ENCODE measurements at places on chromosomes 4 and X. TPM values are rescaled to one million over a fixed set of nuclear protein-coding genes. Genes with fewer than 3 reads are reported as not detected.
A peak's percentile ranks its signal among the peaks of the same experiment; 100 is the strongest.

- no peak for DNase-seq
Measured at GRCh38 chr4:57220734-57221133, 110.5 kb upstream of the IGFBP7 start.

DNA sequence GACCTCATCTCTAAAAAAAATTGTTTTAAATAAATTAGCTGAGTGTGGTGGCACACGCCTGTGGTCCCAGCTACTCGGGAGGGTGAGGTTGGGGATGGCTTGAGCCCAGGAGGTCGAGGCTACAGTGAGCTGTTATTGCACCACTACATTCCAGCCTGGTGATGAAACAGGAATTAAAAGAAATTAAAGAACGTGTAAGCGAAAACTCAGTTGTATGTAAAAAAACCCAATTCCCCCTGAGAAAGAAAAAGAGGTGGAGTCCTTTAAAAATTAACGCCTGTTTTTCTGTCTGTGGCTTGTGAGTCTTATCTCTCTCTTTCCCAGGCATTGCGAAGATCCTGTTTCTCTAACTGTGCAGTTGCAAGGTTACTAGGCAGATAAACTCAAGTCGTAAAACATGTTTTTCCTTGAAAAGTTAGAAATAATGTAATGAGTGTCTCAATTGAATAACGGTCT is 22.1 kb downstream of the EPGN start:
- no peak for DNase-seq

GRCh38 chrX:41913476-41913875 is 9.9 kb downstream of the CASK start:
- no peak for DNase-seq

- DNase-seq: no peak
Measured at GRCh38 chrX:151031391-151031975, 48.3 kb downstream of the HMGB3 start.

- DNase-seq: no peak
Measured at GRCh38 chr4:79287076-79287475, 38.8 kb downstream of the NAA11 start.

GRCh38 chr4:7306986-7307385 is 114.6 kb downstream of the SORCS2 start:
- no peak for DNase-seq

DNA sequence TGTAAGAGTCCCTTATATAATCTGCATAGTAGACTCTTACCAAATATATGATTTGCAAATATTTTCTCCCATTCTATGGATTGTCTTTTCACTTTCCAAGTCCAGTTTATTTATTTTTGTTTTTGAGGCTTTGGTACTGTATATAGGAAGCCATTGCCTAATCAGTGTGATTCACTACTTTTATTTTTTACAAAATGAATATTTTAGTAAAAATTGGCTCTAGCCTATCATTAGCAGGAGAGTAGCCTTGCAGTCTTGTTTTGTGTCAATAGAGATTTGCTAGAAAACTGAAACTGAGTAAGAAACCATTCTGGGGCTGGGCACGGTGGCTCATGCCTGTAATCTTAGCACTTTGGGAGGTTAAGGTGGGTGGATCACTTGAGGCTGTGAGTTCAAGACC is 199.9 kb upstream of the MAB21L2 start:
- DNase-seq: no peak

- DNase-seq: no peak
Measured at GRCh38 chrX:37607243-37607642, 35.8 kb downstream of the LANCL3 start.

DNA sequence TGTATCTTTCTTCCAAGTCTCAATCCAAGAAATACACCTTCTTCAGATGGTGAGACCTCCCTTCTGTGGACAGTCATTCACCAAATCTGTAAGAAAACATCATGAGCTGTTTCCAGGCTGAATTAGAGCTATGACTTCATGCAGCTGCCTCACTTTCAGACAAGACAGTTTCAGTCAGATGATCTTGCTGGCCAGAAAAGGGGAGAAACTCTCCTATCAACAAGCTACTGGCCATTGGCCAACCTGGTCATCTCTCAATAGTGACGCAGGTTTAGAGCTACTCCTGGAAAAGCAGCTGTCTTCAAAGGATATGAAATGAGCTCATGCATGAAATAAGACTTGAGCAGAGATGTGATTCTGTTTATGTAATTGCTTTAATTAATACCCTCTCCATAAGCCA is 69.6 kb upstream of the NDP start:
- no peak for DNase-seq

GRCh38 chr4:159169404-159170302 is 66.8 kb downstream of the RAPGEF2 start:
- no peak for DNase-seq

GRCh38 chrX:67734111-67734753 is 190.4 kb downstream of the AR start:
- no peak for DNase-seq

GRCh38 chr4:125004676-125005075 is 292.1 kb upstream of the ANKRD50 start:
- no peak for DNase-seq

DNA sequence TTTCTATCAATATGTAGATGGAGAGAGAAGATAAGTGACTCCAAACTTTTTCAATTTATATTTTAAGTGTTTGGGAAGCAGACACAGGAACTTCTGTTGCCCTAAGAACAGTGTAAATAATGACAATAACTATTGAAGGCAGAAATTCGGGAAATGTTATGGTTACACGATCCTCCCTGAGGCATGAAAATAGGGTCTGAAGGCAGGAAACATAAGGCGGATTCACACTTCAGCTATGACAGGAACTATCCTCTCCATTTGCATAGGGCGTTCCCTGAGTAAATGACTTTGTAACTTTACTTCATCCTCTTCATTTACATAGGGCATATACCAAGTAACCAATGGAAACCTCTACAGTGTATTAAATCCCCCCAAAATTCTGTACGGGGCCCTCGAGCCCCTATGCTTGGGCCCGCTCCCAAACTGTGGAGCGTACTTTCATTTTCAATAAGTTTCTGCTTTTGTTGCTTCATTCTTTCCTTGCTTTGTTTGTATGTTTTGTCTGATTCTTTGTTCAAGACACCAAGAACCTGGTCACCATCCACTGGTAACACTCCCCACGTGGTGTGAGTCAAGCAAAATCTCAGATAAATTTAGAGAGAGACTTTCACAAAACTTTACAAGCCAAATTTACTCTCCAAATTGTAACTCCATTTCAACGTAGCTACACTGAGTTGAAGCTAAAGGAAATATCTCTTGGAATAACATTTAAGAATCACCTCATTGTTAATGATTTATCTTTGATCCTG is 2504.3 kb downstream of the ARAP2 start:
- no peak for DNase-seq

DNA sequence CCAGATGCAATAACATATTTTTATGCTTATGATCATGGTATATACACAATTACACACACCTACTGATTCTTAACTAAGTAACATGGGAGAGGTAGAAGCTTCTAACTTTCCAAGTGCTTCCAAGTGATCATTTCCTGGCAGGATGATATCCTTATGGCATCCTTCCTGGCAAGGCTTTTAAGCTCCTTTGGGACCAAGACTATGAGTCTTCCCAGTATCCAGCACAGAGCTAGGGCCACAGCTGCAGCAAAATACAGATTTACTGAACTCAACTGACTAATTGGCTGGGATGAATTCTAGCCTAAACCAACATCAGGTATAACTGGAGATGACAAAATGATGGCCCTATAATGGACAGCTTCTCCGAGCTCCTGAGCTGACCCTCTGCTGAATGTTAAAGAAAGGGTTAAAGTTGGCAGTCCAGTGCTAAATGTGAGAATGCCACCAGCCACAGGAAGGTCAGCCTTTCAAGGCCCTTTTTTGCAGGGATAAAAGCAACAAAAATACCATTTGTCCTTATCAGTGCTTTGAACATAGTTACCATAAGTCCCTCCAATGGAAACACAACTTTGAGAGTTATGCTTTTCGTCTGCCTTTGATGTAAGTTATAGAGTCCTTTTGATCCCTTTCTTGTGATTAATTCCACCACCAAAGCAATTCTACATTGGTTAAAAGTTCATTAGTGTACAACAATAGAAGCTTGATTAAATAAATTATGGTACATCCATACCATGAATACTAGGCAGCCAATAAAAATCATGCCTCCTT is 73.4 kb downstream of the MGST2 start:
- DNase-seq: peak; percentile 32

Gene TMEM31
- total RNA-seq: not detected

Gene TMEM164
- total RNA-seq: 30.3 TPM

Gene TSPYL2
- 44.0 TPM for total RNA-seq

Gene ING2
- total RNA-seq: 7.7 TPM

Gene ARHGAP24
- 42.0 TPM for total RNA-seq

Gene RHOXF1
- not detected for total RNA-seq

Data from right atrium auricular region (tissue), 2 donors.